ENCODE measurements at places on chromosomes 7 and 10.

- no peaks in the 10 kb centered on the region for H3K27me3 ChIP-seq
- no peak for DNase-seq
- H3K27ac ChIP-seq, result no peak overlapping the region
- H3K36me3 ChIP-seq, result no peaks in the 10 kb centered on the region
Measured at GRCh38 chr7:116436305-116436826, 63.2 kb upstream of the CAV2 start.

GRCh38 chr7:68730964-68731363 is 867.3 kb upstream of the AUTS2 start:
- H3K27me3 ChIP-seq, result no peaks in the 10 kb centered on the region
- H3K36me3 ChIP-seq, result no peaks in the 10 kb centered on the region
- no peaks in the 10 kb centered on the region for H3K4me1 ChIP-seq

DNA sequence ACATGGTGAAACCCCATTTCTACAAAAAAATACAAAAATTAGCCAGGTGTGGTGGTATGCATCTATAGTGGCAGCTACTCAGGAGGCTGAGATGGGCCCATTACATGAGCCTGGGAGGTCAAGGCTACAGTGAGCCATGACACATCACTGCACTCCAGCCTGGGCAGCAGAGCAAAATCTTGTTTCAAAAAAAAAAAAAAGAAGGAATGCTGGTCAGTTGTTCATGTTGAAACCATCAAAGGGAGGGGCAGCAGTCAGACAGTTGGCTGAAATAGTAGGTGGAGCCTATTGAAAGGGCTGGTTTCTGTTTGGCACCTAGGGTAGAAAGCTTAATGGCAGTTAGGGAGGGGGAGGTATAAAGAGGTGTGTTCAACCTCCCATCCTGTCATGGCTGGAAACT is 323.0 kb downstream of the GALNT17 start:
- H3K36me3 ChIP-seq, result no peaks in the 10 kb centered on the region
- DNase-seq, result no peak
- no peak overlapping the region for H3K4me3 ChIP-seq
- no peaks in the 10 kb centered on the region for H3K27me3 ChIP-seq

DNA sequence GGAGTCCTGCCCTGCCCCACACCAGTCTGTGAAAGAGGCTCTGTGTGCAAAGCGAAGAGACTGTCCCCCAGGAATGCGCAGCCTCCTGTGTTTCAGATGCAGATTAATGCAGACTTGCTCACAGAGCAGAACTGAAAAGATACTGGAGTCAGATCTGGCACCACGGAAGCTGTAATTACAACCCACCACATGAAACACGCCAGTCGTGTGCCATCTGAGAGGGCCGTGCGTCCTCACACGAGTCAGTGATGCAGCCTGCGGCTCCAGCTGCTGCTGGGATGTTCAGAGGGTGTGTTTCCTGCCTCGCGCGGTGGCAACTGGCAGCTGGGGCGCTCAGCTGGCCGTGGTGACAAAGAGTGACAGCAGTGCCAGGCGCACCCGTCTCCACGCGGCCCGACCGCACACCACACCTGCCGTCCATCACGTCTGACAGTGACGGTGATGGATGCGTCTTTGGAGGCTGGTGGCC is 50.0 kb downstream of the NKX6-2 start:
- H3K27me3 ChIP-seq, result no peaks in the 10 kb centered on the region
- H3K36me3 ChIP-seq, result peaks cover 6% of the 10 kb centered on the region
- no peak for DNase-seq
- H3K4me1 ChIP-seq, result no peaks in the 10 kb centered on the region
- H3K27ac ChIP-seq, result no peak overlapping the region
- H3K4me3 ChIP-seq, result no peak overlapping the region

GRCh38 chr7:156158693-156159092 is 346.4 kb upstream of the SHH start:
- no peak overlapping the region for H3K4me3 ChIP-seq
- H3K36me3 ChIP-seq, result no peaks in the 10 kb centered on the region
- H3K27ac ChIP-seq, result no peak overlapping the region
- no peak for DNase-seq
- H3K4me1 ChIP-seq, result peaks cover 13% of the 10 kb centered on the region
- peaks cover 17% of the 10 kb centered on the region for H3K27me3 ChIP-seq

DNA sequence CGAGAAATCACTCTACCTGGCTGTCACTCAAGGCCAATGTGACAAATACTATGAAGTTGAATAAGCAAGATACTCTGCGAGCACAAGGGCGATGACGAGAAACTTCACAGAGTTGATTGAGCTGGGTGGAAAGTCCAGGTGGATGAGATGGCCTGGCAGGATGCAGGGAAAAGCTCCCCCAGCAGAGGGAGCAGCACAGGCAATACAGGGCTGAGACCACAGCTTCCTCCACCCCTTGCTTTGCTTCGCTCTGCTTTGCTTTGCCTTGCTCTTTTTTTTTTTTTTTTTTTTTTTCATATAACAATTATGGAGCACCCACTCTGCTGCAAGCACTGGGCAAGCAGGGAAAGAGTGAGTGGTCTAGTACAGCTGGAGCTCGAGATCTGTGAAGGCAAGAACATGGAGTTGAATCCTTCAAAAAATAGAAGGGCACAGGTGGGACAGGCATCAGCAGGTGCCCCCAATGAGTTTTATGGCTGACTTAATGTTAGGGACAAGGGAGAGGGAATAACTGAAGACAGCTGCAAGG is 88.3 kb downstream of the CABCOCO1 start:
- H3K4me1 ChIP-seq, result peaks cover 54% of the 10 kb centered on the region
- peak overlapping the region; percentile 96 for H3K27ac ChIP-seq
- no peaks in the 10 kb centered on the region for H3K36me3 ChIP-seq
- no peaks in the 10 kb centered on the region for H3K27me3 ChIP-seq

DNA sequence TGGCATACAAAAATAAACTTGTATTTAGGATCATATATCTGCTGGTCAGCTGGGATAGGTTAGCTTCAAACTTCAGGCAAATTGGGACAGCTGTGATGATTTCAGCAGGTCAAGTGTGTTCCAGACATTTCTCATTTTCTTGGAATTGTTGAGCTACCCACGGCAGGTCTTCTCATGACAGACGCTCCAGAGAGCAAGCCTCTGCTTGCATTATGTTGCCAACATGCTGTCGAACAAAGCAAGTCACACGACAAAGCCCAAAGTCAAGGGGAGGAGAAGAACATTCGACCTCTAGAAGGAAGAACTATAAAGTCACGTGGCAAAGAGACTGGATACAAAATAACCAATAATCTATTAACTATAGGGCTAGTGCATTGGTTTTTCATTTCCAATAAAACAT is 103.5 kb downstream of the RAB18 start:
- H3K4me3 ChIP-seq, result no peak overlapping the region
- no peaks in the 10 kb centered on the region for H3K27me3 ChIP-seq
- no peaks in the 10 kb centered on the region for H3K4me1 ChIP-seq
- no peak overlapping the region for H3K27ac ChIP-seq
- no peak for DNase-seq

DNA sequence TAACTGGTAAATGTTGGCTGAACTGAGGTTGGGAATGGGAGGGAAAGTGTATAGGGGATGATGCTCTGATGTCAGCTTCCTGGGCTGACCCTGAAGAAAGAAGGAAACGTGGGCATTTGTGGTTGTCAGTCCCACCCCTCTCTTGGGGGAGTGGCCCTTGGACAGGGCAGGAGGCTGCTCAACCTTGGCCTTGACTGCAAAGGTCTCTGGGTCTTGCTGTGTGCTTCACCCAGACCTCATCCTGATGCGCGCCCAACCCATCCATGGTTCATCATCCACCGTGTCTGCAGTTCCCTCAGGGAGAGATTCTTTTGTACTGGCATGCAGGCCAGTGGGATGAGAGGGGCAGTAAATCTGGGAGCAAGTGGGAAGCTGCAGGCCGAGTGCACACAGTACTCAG is 4.7 kb upstream of the ZYX start:
- H3K4me1 ChIP-seq, result peaks cover 44% of the 10 kb centered on the region
- H3K27me3 ChIP-seq, result no peaks in the 10 kb centered on the region
- no peak overlapping the region for H3K4me3 ChIP-seq
- H3K27ac ChIP-seq, result no peak overlapping the region
- H3K36me3 ChIP-seq, result peaks cover 24% of the 10 kb centered on the region

GRCh38 chr7:30873656-30874055 is 38.0 kb upstream of the AQP1 start:
- DNase-seq, result no peak
- H3K4me1 ChIP-seq, result no peaks in the 10 kb centered on the region
- no peak overlapping the region for H3K27ac ChIP-seq

GRCh38 chr10:68717435-68717834 is 3.6 kb upstream of the CCAR1 start:
- no peak overlapping the region for H3K4me3 ChIP-seq
- DNase-seq, result no peak
- H3K4me1 ChIP-seq, result peaks cover 8% of the 10 kb centered on the region
- no peak overlapping the region for H3K27ac ChIP-seq

- peaks cover 42% of the 10 kb centered on the region for H3K27me3 ChIP-seq
- no peak overlapping the region for H3K4me3 ChIP-seq
- peaks cover 17% of the 10 kb centered on the region for H3K4me1 ChIP-seq
- H3K36me3 ChIP-seq, result no peaks in the 10 kb centered on the region
- no peak overlapping the region for H3K27ac ChIP-seq
- DNase-seq, result no peak
Measured at GRCh38 chr7:149385195-149385950, 75.5 kb downstream of the ZNF777 start.

- no peak overlapping the region for H3K4me3 ChIP-seq
- no peaks in the 10 kb centered on the region for H3K27me3 ChIP-seq
- peak; percentile 40 for DNase-seq
- H3K4me1 ChIP-seq, result peaks cover 57% of the 10 kb centered on the region
Measured at GRCh38 chr7:143372070-143372469, 9.1 kb upstream of the ZYX start.

GRCh38 chr10:119502209-119502608 is 40.3 kb downstream of the RGS10 start:
- no peak overlapping the region for H3K4me3 ChIP-seq
- no peak for DNase-seq
- no peaks in the 10 kb centered on the region for H3K4me1 ChIP-seq
- no peak overlapping the region for H3K27ac ChIP-seq
- H3K27me3 ChIP-seq, result no peaks in the 10 kb centered on the region

DNA sequence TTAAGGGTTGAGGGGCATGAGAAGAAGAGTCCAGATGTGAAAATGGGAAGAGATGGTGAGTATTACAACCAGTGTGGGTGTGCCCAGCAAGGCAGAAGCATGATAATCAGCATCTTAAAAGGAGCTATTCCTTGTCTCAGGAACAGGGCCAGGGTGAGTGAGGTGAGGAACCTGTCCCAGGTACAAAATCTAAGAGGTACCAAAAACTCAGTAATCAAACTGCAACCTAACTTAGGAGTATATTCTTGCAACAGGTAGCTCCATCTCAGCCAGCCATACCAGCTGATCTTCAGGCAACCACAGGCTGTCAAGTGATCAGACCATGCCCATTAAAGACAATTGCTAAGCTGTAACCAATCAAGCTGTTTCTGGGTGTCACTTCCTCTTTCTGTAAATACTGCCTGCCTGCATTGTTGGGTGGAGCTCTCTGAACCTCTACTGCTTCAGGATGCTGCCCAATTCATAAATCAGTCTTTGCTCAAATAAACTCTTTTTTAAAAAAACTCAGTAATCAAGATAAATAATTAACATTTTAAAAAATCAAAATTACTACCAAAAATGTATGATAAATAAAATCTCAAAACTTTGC is 7.4 kb downstream of the KEL start:
- H3K4me3 ChIP-seq, result no peak overlapping the region
- H3K4me1 ChIP-seq, result peaks cover 20% of the 10 kb centered on the region
- no peak for DNase-seq
- peaks cover 46% of the 10 kb centered on the region for H3K27me3 ChIP-seq
- no peaks in the 10 kb centered on the region for H3K36me3 ChIP-seq

GRCh38 chr7:108189733-108190388 is 59.7 kb upstream of the LAMB4 start:
- H3K27me3 ChIP-seq, result no peaks in the 10 kb centered on the region
- H3K27ac ChIP-seq, result no peak overlapping the region
- DNase-seq, result no peak
- no peaks in the 10 kb centered on the region for H3K36me3 ChIP-seq

- H3K27me3 ChIP-seq, result peaks cover 20% of the 10 kb centered on the region
- H3K27ac ChIP-seq, result no peak overlapping the region
- no peaks in the 10 kb centered on the region for H3K4me1 ChIP-seq
- H3K36me3 ChIP-seq, result no peaks in the 10 kb centered on the region
- no peak overlapping the region for H3K4me3 ChIP-seq
- no peak for DNase-seq
Measured at GRCh38 chr10:125283191-125283835, 123.0 kb upstream of the CTBP2 start.

DNA sequence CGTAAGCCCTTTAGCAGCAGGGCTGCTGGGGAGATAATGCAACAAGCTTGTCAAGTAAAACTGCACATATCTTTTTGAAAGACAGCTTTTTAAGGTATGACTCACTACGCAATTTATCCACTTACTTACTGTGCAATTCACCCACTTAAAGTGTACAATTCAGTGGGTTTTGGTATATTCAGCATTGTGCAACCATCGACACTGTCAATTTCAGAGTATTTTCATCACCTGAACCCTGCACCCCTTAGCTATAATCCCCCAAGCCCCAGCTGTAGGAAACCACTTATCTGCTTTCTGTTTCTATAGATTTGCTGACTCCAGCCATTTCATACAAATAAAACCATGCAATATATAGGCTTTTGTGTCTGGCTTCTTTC is 168.0 kb downstream of the PTPN20 start:
- H3K27me3 ChIP-seq, result peaks cover 14% of the 10 kb centered on the region
- H3K4me1 ChIP-seq, result peaks cover 35% of the 10 kb centered on the region

- no peak overlapping the region for H3K4me3 ChIP-seq
- H3K27me3 ChIP-seq, result no peaks in the 10 kb centered on the region
- H3K4me1 ChIP-seq, result no peaks in the 10 kb centered on the region
- no peak for DNase-seq
Measured at GRCh38 chr7:136359333-136359903, 382.3 kb upstream of the MTPN start.

DNA sequence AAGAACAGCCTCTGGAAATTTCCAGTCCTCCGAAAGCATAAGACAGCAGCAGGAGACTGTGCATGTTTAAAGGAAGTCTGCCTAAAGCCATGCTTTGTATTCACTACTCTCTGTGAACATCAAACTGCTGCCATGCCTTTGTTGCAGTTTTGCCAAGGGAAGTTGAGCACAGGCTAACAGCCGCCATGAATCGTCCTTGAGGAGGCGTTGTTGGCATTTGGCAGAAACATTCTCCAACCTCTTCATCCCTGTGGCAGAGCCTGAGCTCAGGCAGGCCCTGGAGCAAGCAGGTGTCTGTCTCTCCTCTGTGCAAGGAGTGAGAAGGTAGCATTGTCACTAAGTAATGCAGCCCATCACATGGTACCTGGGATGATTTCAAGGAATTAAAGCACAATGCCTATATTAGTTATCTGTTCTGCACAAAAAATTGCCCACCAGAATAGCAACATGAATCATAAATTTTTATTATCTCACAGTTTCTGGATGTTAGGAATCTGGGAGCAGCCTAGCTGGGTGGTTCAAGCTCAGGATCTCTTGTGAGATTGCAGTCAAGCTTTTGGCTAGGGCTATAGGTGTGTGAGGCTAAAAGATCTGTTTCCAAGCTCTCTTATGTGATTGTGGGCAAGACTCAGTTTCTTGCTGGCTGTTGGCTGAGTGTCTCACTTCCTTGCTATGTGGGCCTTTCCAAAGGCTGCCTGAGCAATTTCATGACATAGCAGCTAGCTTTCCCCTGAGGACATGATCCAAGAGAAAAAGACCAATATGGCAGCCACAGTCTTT is 46.5 kb upstream of the KIAA1217 start:
- H3K27ac ChIP-seq, result no peak overlapping the region
- H3K4me3 ChIP-seq, result no peak overlapping the region
- H3K36me3 ChIP-seq, result no peaks in the 10 kb centered on the region
- no peak for DNase-seq

GRCh38 chr10:113340282-113340681 is 212.6 kb upstream of the HABP2 start:
- no peak overlapping the region for H3K27ac ChIP-seq
- H3K4me1 ChIP-seq, result no peaks in the 10 kb centered on the region
- peaks cover 57% of the 10 kb centered on the region for H3K27me3 ChIP-seq
- no peaks in the 10 kb centered on the region for H3K36me3 ChIP-seq
- no peak overlapping the region for H3K4me3 ChIP-seq

Measured in Calu3 (cell line).